ENCODE measurements at places on chromosomes 5 and 9.
A peak's percentile ranks its signal among the peaks of the same experiment; 100 is the strongest.

DNA sequence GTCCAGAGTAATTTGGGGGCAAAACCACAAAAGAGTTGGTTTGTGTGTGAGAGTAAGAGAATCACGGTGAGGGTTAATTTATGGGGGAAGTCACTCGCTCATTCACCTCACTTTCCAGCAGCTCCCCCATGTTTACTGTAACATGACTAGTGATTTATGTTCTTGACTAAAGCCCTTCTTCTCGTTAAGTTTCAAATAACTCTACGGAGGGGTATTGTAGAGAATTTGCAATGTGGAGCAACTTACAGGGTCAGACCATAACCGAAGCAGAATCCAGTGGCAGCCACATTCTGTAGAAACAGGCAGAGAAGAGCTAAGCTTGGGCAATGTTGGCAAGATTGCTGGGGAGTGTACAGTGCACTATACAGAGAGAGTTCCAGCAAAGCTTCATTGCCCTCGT is 760.6 kb downstream of the IRX1 start:
- DNase-seq, result no peak

- peak; percentile 71 for DNase-seq
Observed at GRCh38 chr9:136881691-136882108, 4.6 kb upstream of the TRAF2 start.

DNA sequence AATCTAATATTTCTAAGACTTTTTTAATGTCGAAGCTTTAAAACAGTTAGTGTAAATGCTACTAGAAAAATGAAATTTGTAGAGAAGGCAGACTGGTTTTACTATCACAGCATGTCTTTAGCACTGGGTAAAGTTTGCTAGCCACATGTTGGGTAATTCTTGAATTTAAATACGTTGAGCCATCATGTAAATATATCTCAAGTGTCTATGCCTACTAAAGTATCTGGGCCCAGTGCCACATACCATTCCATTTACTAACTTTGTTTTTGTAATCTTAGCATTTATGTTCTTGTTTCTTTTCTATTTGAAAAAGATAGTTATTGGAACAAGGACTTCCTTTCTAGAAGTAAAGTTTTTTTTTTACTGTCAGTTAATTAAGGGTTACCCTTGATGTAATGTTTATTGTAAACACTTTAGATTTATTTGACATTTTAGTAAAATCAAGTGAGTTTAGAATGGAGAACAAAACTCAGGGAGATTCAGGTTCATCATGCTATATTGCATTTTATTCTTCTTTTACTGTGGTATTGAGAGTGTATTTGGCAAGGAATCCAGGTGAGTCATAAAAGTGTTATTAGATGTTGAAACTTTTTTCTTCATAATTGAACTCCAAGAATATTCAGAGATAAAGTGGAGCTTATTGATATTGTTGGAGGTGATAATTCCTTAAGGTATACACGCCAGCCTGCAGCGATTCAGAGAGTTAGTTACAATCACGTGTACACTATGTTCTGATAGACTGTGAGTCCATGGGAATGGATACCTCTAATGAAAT is 182.4 kb downstream of the CCDC171 start:
- peak; percentile 95 for DNase-seq

DNA sequence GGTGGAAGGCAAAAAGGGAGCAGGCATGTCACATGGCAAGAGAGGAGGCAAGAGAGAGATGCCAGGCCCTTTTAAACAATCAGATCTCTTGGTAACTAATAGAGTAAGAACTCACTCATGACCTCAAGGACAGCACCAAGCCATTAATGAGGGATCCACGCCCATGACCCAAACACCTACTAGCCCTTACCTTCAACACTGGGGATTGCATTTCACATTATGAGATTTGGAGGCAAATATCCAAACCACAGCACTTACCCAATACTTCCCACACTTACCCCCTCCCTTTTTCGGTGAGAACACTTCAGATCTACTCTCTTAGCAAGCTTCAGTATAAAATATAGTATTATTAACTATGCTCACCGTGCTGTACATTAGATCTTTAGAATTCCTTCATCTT is 41.9 kb downstream of the ZNF354A start:
- DNase-seq, result peak; percentile 21

- DNase-seq, result peak; percentile 76
Observed at GRCh38 chr5:177194268-177194667, 60.7 kb downstream of the NSD1 start.

DNA sequence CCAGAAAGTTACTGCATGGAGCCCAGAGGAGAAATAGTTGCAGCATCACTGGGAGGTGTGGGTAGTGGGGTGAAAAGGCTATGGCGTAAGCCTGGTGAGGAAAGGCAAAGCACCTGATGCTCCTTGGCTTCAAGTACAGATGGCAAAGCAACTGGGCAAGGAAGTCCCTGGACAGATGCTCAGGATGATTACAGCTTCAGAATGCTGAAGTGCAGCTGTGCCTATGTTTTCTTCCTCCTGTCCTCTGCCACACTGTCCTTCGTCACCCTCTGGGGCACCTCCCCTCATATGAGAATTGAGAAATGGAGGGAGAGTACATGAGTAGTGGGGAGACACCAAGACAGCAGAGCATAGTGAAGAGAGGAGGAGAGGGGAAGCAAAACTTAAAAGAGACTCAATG is 328.0 kb downstream of the PDE4D start:
- DNase-seq, result no peak

DNA sequence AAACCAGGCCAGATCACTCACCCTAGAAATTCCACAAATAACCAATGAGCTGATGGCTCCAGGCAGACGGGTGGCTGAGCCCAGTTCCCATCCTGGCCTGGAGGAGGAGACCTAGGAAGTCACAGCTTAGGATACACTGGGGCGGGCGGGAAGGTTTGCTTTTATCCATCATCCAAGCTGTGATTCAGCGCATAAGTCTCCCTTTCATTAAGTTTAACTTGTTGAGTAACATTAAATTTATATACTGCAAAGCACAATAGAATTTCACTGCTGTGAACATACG is 55.7 kb downstream of the THBS4 start:
- DNase-seq, result no peak

Measured in choroid plexus epithelial cell (primary cell).